SHP77 treated with DMSO at 0.1 percent for 48 hours (cell line): ENCODE measurements at places on chromosomes 3 and 15.

- no peak for DNase-seq
Measured at GRCh38 chr3:71495708-71496472, 87.6 kb downstream of the FOXP1 start.

DNA sequence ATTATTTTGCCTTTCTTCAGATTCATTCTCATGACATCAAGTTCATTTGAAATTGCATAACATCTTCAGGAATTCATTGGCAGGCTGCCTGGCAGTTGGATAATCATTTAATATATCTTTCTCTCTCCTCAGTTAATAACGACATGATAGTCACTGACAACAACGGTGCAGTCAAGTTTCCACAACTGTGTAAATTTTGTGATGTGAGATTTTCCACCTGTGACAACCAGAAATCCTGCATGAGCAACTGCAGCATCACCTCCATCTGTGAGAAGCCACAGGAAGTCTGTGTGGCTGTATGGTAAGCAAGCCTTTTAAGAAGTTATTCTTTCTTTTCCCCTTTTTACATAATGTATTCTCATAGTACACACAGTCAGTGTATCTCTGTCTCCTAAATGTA, 38.2 kb downstream of the TGFBR2 start:
- no peak for DNase-seq

DNA sequence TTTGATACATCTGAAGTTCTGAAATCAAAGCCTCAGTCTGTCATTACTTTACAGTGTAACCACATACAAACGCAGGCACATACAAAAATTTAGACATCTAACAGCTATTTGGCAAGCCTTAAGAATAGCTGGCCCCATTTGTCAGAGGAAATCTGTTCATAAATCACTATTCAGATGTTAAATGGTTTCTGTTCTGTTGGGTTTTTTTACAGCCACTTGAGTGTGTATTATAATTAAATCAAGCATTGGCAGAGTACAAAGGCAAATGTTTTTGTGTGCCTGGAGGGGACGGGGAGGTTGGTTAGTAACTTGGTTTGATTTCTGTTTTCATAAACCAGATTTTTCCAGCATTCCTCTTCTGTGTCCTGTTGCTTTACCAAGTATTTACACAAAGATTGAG, 24.1 kb downstream of the PIGB start:
- no peak for DNase-seq

GRCh38 chr15:76185716-76186115, 125.6 kb downstream of the ETFA start:
- no peak for DNase-seq

DNA sequence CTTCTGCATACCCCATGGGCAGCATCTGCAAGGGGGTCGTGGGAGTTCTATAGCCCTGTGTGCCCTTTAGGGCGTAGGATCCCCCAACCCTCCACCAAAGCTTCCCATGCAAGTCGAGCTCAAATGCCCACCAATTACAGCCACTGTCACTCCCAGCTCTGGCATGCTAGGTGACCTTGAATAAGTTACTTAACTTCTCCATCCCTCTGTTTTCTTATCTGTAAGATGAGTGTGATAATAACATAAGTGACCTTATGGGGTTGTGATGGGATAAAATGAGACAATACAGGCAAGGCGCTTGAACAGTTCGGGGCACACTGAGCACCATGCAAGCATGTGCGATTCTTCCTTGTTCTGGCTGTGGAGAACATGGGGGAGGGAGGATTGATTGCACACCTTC, 74.8 kb upstream of the POMGNT2 start:
- no peak for DNase-seq
